Stimulated activated CD4-positive, alpha-beta T cell treated with anti-CD3 and anti-CD28 coated beads, Interleukin-15, amount 100 ng/mL, for 1 hour (primary cell): ENCODE measurements at places on chromosomes 13 and 19.
A peak's percentile ranks its signal among the peaks of the same experiment; 100 is the strongest.

- DNase-seq = no peak
Observed at GRCh38 chr13:108267347-108267746, 2.2 kb upstream of the TNFSF13B start.

- no peak for DNase-seq
Observed at GRCh38 chr13:86569974-86570373, 770.8 kb upstream of the SLITRK6 start.

DNA sequence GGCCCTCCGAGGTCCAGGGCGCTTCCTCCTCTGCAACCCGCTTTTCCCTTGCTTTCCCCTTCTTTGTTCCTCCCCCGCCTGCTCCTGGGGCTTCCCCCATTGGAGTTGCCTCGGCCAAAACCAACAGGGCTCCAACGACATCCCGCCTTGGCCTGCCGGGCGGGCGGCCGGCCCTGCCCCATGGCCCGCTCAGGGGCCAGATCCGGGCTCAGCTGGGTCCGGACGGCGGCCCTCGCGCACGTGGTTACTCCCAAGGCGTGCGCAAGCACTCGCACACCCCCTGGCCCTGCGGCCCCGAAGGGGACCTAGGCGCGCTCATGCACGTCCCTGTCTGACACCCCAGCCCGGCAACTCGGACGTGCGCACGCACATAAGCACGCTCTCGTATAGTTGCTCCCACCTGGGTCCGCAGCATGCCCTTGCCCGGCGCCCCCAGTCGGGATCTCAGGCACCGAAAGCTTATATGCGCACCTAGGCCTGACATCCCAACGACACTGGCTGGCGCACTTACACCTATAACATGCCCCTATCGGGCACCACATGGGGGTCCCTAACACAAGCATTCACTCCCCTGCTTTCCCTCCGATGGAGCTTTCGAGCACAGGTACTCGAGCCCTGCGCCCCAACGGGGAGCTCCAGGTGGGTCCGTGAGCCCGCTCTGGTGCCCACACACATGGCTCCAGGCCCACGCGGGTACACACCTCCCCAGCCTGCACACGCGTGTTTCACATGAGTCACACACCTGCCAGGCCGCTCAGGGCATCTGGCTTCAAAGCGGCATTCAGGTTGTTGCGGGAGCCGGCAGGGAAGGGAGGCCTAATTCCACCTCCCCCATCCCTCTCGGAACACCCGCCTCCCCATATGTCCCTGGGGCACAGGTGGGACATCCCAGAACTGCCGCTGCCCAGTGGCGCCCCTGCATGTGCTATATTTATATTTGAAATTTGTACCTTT, 15.0 kb downstream of the NFIX start:
- no peak for DNase-seq

- DNase-seq = no peak
Observed at GRCh38 chr13:99182439-99182838, 18.2 kb upstream of the UBAC2 start.

DNA sequence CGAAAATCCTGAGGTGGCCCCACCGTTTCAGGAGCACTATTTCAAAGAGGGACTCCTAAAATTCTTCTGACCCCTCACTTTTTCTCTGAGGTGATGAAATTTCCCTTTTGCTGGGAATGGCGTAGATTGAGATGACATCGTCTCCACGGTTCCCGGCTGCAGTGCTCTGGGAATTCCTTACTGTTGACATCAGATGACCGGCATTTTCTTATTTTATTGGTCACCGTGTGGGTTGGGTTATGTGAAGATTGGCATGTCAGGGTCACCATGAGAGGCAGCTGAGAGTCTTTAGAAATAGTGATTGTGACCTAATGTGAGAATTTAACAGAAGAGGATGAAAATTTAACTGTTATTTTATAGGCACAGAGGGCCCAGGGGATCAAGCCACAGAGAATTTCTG, 356.7 kb downstream of the FGF9 start:
- no peak for DNase-seq

- no peak for DNase-seq
Observed at GRCh38 chr13:28440774-28441504, 54.0 kb downstream of the FLT1 start.

- no peak for DNase-seq
Observed at GRCh38 chr13:106963151-106963550, 395.2 kb upstream of the ARGLU1 start.

- DNase-seq = peak; percentile 65
Observed at GRCh38 chr19:5031231-5032100, 62.6 kb downstream of the KDM4B start.

- no peak for DNase-seq
Observed at GRCh38 chr13:60329221-60329923, 67.6 kb upstream of the TDRD3 start.

GRCh38 chr13:75149776-75150175, 332.2 kb downstream of the TBC1D4 start:
- no peak for DNase-seq

GRCh38 chr19:46841458-46842083, 9.1 kb downstream of the AP2S1 start:
- DNase-seq = no peak

- DNase-seq = no peak
Observed at GRCh38 chr13:112342841-112343361, 33.3 kb upstream of the SPACA7 start.

DNA sequence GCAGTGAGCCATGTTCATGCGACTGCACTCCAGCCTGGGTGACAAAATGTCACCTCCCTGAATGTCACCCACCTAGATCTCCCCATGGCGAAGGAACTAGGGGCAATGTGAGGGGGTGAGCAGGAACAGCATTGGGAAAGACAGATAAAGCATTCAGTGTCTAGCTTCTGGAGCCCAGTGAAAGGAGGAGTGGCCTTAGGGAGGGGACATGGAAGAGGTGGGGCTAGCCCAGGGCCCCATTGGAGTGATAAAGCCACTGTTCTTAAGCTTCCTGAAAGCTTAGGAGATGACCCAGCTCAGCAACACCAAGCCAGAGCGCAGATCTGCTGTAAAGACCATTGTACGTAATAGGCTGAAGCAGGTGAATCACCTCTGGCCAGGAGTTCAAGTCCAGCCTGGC, 13.0 kb upstream of the KCNN1 start:
- DNase-seq = no peak

- DNase-seq = no peak
Observed at GRCh38 chr13:23866420-23867026, 22.7 kb downstream of the MIPEP start.

DNA sequence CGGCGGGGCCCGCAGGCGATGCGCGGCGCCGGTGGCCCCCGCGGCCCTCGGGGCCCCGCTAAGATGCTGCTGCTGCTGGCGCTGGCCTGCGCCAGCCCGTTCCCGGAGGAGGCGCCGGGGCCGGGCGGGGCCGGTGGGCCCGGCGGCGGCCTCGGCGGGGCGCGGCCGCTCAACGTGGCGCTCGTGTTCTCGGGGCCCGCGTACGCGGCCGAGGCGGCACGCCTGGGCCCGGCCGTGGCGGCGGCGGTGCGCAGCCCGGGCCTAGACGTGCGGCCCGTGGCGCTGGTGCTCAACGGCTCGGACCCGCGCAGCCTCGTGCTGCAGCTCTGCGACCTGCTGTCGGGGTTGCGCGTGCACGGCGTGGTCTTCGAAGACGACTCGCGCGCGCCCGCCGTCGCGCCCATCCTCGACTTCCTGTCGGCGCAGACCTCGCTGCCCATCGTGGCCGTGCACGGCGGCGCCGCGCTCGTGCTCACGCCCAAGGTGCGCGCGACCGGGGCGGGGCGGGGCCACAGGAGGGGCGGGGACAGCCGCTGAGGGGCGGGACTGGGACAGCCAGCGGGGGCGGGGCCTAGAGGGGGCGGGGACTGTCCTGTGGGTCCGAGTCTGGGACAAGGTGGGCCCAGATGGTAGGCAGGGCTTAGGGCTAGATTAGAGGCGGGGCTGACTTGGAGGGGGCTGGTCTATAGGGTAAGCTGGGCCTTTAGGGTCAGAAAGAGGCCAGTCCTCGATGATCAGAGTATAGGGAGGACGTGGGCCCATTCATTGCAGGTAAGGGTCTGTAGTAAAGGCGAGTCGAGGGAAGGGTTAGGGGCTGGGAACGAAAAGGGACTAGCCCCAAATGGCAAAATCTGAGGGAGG, 5.1 kb downstream of the GRIN2D start:
- peak; percentile 74 for DNase-seq

- no peak for DNase-seq
Observed at GRCh38 chr13:34247596-34247995, 429.6 kb downstream of the RFC3 start.
